AG04450 (cell line): ENCODE measurements at places on chromosomes 5 and 9. TPM values are rescaled to one million over a fixed set of nuclear protein-coding genes. Genes with fewer than 3 reads are reported as not detected.

The SPDL1 gene
- polyA plus RNA-seq: 14.0 and 22.7 TPM in 2 replicates

The IL5 gene
- not detected in 2 replicates for polyA plus RNA-seq

The SLC28A3 gene
- polyA plus RNA-seq: 0.73 and 0.74 TPM in 2 replicates

DNA sequence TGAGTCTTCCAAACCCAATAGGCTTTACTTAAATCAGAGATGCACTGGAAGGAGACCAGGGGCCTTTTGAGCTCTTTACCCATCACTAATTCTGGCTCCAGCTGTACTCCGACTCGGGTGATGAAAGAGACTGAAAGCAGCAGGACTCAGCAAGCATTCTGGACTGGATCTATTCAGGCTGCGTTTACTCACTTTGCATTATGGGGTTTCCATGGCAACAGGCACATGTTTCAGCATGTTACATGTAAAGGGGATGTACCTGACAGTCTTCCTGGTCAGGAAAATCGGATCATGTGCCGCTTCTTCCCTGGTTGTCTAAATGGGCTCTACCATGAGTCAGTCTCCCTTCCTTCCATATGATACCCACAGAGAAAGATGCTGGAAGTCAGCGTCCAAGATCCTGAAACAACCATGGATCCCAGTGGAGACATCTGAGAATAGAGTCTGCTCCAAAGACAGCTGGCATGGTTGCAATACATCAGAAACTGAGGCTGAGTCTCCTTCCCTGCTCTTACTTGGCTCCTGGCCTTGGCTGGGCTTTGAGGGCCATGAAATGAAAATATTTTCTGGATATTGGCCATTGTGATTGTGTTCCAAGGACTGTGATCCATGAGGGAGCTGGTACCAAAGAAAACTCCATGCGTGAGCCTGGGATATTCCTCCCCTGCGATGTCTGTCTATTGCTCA is 102.5 kb upstream of the TNC start:
- DNase-seq: peak; percentile 39

DNA sequence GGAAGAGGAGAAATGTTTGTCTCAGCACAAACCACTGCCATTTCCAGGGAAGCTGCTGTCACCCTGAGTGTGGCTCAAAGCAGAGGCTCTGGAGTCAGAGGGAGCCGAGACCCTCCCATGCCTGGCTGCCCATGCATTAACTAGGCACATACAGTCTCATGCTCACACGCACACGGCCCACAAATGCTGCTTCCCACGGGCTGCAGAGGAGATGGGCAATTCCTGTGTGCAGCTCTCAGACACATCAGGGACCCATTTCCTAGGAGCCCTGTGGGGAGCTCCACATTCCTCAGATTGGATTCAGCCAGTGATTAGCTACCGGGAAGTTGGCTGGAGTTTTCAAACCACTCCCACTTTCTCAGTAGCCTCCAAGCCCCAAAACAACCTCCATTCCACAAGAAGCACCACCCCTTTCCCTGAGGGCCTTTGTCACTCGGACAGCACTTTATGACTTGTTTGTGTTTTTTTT is 9.1 kb upstream of the PTGES start:
- peak; percentile 55 for DNase-seq

DNA sequence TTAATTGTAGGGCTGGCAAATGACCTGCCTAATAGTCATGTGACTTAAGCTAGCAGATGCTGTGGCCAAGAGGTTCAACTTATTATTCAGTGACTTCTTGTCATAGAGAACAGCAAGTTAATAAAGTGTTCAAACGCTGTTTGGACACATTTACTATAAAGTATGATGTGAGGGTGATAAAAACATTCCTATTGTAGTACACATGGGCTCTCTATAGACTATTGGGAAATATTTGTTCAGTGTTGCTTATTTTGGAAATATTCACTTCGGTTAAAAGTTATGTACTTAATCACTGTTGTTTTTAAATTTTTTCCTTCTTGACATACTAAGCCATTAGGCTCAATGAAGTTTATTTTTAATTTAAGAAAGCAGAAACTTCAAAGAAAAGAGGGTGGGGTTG is 345.0 kb downstream of the NNT start:
- DNase-seq: no peak

- no peak for DNase-seq
Observed at GRCh38 chr9:77649109-77649812, 1.1 kb upstream of the GNA14 start.

DNA sequence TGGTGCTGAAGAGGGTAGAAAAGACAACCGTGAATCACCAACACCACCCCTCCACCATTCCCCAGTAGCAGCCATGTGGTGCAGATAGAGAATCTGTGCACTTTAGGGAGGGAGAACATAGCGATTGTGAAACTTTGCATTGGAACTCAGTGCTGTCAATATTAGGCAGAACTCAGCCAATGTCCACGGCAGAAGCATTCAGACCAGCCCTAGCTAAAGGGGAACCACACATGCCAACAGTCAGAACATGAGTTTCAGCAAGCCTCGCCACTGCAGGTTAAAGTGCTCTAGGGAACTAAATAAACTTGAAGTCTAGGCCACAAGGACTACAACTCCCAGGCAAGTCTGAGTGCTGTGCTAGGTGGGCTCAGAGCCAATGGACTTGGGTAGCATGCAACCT is 38.5 kb upstream of the DEPDC1B start:
- no peak for DNase-seq

- no peak for DNase-seq
Observed at GRCh38 chr5:125100342-125100741, 353.9 kb upstream of the ZNF608 start.

DNA sequence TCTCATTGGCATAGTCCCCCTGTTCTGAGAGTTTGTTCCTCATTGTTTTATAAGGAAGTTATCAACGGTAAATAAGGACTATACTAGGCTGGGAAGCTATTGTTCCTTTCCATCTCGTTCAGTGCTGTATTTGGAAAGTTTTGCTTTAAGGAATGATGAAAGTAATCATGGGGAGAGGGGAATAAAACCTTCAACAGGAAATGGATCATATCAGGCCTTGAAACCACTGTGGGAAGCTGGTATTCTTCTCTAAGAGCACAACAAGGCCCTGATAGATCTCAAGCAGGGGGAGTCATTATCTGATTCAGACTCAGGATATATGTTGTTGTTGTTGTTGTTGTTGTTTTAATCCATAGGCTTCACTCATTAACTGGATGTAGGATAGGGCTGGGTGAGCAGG is 474.5 kb downstream of the ENC1 start:
- DNase-seq: no peak

- DNase-seq: no peak
Observed at GRCh38 chr9:93306579-93307091, 122.7 kb downstream of the WNK2 start.

DNA sequence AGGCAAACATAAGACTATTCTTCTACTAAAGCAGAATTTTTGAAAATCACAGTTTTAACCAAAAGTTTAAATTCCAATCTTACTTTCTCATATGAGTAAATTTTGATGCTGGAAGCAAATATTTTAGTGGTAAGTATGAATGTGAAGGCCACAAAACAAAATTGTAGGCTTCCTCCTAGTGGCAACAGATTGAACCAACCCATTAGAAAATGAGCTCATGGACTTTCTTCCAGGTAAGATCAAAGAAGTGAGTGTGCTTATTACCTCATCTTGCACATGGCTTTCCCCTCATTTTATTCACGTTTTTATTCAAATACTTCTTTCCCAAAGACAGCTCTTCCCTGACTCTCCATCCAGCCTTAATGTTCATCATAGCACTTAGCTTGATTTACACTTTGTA is 16.5 kb upstream of the RLN2 start:
- DNase-seq: no peak

DNA sequence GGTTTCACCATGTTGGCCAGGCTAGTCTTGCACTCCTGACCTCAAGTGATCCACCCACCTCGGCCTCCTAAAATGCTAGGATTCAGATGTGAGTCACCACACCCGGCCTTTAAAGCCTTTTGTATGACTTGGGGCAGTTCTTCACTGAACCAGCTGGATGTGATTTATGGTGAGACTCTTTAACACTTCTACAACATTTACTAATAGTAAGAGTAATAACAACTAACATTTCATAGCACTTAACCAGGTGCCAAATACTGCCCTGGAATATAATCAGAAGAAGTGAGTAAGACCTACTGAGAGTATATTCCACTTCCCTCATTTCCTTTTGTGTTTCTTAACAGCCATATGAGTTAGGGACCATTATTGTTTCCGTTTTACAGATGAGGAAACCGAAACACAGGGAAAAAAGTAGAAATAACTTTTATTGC is 10.0 kb downstream of the ZSWIM6 start:
- DNase-seq: no peak

GRCh38 chr5:156815988-156816599 is 34.0 kb upstream of the PPP1R2B start:
- no peak for DNase-seq

DNA sequence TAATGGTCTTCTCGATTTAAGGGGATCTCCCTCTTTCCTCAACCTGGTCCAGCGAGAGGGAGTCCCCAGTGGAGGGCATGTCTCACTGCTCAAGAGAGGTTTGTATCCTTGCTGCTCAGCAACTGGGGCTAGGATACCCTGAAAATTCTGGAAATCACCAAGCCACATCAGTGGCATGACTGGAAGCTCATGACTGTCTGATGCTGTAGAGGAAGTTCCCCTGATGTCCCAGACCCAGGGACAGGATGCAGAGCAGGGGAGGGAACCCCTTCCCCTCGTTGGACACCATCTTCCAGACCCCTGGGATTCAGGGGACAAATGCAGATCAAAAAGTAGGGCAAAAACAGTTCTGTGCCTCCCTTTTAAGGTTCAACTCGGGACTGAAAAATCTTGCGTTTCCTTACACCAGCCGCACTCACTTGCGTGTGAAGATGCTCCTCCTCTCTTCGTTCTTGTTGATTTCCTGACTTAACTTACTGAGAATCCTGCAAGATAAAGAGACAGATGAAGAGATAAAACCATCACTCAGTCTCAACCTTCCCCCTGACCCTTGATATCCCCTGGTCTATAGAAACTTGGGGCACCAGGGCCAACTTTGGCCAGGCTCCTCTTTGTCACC is 22.1 kb downstream of the LCP2 start:
- no peak for DNase-seq
